ENCODE measurements at places on chromosomes 7 and 10. TPM values are rescaled to one million over a fixed set of nuclear protein-coding genes. Genes with fewer than 3 reads are reported as not detected.

ABCA13 gene
- total RNA-seq, result 0.56 TPM

IRF5 gene
- total RNA-seq, result 0.56 TPM

JCAD gene
- total RNA-seq, result 7.1 TPM

ZWINT gene
- 98.7 TPM for total RNA-seq

TMEM225B gene
- 0.85 TPM for total RNA-seq

CTTNBP2 gene
- 0.28 TPM for total RNA-seq

MYPN gene
- total RNA-seq, result 1.1 TPM

FGFR2 gene
- 0.19 TPM for total RNA-seq

SEMA3C gene
- 195 TPM for total RNA-seq

FOXP2 gene
- not detected for total RNA-seq

TSPAN15 gene
- 1.7 TPM for total RNA-seq

CPVL gene
- 0.58 TPM for total RNA-seq

CSTF2T gene
- total RNA-seq, result 30.7 TPM

ZNF777 gene
- total RNA-seq, result 3.7 TPM

FAM25A gene
- not detected for total RNA-seq

NEUROG3 gene
- total RNA-seq, result not detected

COL1A2 gene
- total RNA-seq, result 5,973 TPM

ZNF853 gene
- total RNA-seq, result 0.19 TPM

LLCFC1 gene
- not detected for total RNA-seq

ZNF212 gene
- total RNA-seq, result 3.9 TPM

FAM131B gene
- total RNA-seq, result 3.1 TPM

CALN1 gene
- total RNA-seq, result not detected

PTPN20 gene
- total RNA-seq, result 1.3 TPM

SAMD9L gene
- total RNA-seq, result 28.8 TPM

MNX1 gene
- not detected for total RNA-seq

STEAP1 gene
- 32.2 TPM for total RNA-seq

PALD1 gene
- 0.56 TPM for total RNA-seq

ASB10 gene
- not detected for total RNA-seq

PAOX gene
- total RNA-seq, result 4.8 TPM

CAV2 gene
- total RNA-seq, result 229 TPM

NKX2-3 gene
- not detected for total RNA-seq

SPAM1 gene
- not detected for total RNA-seq

CUBN gene
- 0.77 TPM for total RNA-seq

All from regular cardiac myocyte (primary cell).